ENCODE measurements at places on chromosomes 2 and 18.

GRCh38 chr2:238821391-238821790, 26.5 kb upstream of the TWIST2 start:
- no peak for DNase-seq

DNA sequence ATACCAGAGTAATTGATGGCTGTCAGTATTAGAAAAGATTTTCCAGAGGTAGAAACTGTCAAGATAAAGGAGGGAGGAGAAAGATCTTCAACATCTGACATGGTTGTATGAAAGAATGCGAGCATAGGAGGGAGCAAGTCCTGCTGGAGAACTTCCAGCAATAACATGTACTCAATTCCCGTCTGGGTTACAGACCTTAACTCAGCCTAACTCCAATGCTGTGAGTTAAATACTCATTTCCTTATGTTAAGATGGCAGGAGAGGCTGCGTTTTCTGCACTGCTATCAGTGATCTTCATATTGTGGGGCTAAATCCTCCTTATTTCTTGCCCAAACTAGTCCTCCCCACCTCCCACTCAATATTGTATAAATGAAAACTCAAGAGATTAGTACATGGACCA, 6.7 kb upstream of the CERS6 start:
- no peak for DNase-seq

- DNase-seq = peak; percentile 58
These were observed at the start of gene GYPC for GRCh38 chr2:126655500-126656430. GYPC (plus strand) TSS chr2:126656158; CDS start chr2:126656264, 106 bp downstream.

DNA sequence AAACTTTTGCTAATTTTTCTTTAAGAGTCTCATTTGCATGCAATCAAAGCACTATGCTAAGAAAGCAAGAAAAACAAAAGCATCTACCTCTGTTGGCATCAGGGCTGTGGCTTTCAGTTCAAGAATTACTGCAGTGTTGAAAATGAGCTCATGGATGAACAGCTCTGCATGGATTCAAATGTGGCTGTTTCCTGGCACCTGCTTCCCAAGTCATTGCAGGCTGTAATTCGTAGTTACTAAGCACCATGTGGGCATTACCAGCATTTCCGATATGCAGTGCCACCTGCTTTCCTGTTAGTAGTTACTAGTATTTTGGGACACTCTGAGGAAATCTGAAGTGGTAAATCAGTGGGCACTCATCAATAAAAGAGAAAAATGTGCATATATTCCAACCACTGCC, 37.8 kb upstream of the FAM110C start:
- DNase-seq = no peak

DNA sequence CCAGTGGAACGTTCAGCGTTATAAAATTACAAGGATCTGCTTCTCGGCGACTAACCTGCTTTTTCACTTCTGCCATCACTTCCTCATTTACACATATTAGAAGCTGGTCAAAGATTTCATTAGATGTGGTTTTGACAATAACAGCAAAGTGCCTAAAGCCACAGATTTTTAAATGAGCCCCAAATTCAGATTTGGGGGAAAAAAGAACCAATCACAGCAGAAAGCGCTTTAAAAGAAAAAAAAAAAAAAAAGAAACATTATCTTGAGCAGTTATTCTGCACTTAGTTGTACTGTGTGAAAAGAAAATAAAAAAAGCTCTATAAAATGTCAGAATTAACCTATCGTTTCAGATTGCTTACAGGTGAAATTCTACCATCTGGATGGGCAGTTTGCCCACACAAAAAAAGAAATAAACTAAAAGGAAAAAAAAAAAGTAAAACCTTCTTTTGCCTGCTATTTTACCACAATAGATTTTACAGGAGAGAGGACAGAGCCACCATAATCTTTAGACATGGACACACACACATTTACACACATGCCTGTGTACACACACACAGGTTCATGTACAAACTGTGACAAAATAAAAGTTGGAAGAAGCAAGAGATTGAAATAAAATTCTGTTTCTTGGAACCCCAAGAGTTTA, 167.2 kb downstream of the TCF4 start:
- DNase-seq = no peak

- DNase-seq = no peak
These were observed 106.5 kb downstream of the EHBP1 start for GRCh38 chr2:62811972-62812371.

GRCh38 chr2:30923623-30924022, 116.4 kb upstream of the CAPN13 start:
- DNase-seq = no peak

DNA sequence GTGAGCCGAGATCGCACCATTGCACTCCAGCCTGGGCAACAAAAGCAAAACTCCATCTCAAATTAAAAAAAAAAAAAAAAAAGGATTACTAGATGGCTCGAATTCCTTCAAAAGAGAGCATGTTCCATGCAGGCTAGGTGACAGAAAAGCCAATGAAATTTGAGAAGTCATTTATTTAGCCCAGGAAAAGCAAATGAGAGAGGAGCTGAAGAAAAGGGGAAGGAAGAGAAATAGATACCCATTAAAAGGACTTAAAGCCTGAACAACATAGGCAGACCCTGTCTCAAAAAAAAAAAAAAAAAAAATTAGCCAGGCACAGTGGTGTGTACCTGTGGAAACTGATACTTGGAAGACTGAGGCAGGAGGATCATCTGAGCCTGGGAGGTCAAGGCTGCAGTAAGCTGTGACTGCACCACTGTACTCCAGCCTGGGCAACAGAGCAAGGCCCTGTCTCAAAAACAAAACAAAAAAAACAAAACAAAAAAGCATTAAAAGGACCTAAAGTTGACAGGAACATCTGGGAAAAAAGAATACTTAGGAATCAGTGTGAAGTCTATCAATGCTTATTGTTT, 11.1 kb downstream of the SEPTIN10 start:
- DNase-seq = no peak

Measured in COLO829 (cell line).